ENCODE measurements at places on chromosomes 3 and 15.
A peak's percentile ranks its signal among the peaks of the same experiment; 100 is the strongest.

DNA sequence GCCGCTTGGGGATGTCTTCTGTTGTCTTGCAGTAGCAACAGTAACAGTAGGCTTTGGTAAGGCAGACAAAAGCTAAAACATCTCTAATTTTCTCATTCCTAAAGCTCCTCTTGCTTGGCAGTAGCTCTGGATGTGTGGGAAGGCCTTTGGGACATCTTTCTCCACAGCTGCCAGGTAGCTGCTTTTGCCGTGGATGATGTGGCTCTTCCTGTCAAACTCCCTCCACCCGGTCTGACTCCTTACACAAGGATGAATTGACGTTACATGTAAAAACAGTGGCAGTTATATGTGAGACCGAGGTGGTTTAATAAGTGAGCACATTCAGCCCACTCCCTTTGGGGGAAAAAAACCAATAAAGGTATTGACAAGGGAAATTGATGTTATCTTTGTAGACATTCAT, 309.1 kb downstream of the TUSC7 start:
- DNase-seq: no peak

- peak; percentile 59 for DNase-seq
Observed at GRCh38 chr3:131847966-131848510, 186.8 kb downstream of the CPNE4 start.

GRCh38 chr3:37097776-37098175, 76.6 kb downstream of the LRRFIP2 start:
- no peak for DNase-seq

DNA sequence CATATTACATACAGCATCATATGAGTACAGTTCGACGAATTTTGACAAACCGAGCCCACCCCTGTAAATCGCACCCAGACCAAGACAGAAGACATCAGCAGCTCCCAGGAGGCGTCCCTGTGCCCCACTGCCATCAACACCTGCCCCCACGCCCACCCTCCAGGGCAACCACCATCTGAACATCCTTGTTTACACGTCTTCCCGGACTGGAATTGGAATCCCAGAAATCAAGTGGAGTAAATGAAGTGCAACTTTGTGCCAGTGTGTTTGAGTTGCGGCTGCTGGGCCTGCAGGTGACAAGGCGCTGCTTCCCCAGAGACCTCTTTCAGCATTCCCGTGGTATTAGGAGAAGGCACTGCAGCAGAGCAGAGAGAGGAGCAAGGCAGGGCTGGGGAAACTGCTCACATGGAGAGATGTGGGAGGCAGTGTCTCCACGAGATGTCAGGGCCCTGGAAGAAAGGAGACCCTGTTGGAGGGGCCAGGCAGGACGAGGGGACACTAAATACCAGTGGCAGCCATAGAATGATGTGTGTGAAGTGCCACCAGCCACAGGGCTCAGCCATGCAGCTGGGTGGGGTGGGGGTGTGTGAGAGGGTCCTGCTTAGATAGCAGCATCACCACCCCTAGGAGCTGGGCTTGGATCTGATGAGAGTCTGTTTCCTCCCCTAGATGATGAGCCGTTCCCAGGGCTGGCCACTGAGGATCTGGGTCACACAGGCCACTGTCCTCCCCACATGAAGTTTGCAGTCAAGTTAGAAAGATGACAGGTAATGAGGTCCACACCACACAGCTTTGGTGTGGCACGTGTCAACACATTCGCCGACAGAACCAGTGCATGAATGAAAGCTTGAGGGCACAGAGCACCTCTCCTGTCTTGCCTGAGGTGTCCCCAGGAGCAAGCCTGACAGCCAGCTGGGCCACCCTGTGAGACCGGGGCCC, 33.4 kb upstream of the PCSK6 start:
- DNase-seq: no peak

- peak; percentile 34 for DNase-seq
Observed at GRCh38 chr3:171323938-171324536, 136.2 kb downstream of the TNIK start.

- DNase-seq: no peak
Observed at GRCh38 chr3:24540821-24541220, 46.2 kb upstream of the THRB start.

DNA sequence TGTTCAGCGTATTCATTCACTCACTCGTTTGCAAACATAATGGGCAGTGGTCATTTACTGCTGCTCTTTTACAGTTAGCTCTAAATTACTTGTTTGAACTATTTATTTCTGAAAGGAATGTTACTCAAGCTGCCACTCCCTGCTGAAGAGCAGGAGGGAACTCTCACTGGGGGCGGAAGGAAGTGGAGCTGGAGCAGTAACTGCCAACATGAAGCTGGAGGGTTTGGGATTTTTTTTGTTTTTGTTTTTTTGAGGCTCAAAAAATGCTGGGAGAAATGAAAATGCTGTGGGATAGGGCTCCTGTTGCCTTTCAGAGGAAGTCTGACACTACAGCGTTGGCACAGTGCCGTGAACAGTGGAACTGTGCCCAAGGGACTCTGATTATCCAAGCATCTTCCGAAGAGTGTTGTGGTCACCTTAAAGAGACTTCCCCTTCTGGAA, 44.1 kb downstream of the SENP2 start:
- peak; percentile 4 for DNase-seq

GRCh38 chr15:82986442-82986780, 401 bp downstream of the RAMAC start:
- peak; percentile 16 for DNase-seq

- DNase-seq: no peak
Observed at GRCh38 chr3:62361261-62361660, 12.1 kb downstream of the FEZF2 start.

DNA sequence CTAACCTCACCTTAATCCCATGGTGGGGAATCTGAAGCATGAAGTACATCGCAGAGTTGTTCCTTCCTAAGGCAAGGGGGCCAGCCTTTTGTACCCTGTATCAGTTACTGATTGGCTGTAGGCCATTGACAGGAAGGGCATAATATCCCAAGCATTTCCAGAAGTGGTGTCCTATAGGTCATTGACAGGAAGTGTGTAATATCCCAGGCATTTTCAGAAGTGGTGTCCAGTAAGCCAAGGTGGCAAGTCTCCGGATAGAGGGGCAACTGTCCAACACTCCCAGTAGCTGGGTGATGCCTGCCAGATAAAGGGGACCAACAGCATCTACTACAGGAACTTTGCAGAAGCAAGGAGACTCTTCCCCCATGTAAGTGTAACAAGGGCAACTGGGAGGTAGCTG, 52.1 kb upstream of the MYRIP start:
- DNase-seq: no peak

- no peak for DNase-seq
Observed at GRCh38 chr15:52427804-52428203, 100.9 kb downstream of the MYO5A start.

DNA sequence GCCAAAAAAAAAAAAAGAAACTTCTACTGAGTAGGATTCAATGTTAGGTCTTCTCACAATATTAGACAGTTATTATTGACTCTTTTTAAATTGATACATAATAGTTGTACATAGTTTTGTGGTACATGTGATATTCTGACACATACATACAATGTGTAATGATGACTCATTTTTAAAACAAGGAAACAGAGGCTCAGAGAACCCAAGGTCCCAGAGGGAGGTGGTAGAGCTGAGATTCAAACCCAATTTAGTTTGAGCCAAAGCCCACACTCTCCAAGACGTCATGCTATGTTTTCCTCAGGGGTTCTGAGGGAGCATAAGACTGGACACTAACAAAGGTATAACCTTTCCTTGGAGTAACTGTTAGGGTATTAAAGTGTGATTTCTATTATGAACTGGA, 40.6 kb downstream of the MYO5C start:
- peak; percentile 48 for DNase-seq

- DNase-seq: no peak
Observed at GRCh38 chr3:190193210-190193609, 72.5 kb upstream of the P3H2 start.

DNA sequence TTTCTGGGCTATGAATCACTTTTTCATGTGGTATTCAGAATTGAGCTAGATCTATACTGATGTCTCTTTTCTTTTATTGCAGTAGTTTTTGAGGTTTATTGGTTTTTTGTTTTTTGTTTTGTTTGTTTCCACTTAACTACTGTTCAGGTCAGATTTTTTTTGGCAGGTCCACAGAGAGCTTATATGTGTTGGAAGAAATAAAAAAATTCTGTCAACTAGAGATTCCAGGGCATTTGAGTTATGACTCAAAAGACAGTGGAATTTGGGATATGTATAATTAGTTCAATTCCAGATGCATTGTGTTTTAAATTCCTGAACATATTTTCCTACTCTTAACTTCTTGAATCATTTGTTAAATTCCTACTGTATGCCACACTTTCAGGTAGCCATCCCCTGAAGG, 727.2 kb downstream of the SI start:
- no peak for DNase-seq

DNA sequence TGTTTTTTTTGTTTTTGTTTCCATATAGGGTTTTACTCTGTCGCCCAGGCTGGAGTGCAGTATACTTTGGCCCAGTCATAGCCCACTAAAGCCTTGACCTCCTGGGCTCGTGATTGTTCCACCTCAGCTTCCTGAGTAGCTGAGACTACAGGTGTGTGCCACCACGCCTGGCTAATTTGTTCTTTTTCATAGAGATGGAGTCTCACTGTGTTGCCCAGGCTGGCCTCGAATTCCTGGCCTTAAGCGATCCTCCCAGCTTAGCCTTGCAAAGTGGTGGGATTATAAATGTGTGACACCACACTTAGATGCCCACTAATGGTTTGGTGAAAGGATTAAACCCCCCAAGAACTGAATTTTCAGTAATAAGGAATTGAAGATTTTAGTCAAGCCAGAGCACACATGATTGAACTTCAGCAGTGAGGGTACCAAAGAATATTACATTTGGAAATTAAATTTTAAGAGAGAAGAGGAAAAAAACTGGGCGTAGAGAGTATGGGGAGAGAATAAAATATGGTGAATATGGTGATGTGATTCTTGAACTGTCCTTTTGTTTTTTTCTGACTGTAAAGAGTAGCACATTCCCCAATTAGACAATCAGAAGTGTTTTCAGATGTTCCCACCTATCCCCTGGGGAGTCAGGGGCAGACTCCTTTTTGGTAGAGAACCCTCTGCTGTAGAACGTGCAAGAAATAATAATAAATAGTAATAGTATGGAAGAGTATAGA, 208.1 kb downstream of the PTPRG start:
- DNase-seq: no peak

DNA sequence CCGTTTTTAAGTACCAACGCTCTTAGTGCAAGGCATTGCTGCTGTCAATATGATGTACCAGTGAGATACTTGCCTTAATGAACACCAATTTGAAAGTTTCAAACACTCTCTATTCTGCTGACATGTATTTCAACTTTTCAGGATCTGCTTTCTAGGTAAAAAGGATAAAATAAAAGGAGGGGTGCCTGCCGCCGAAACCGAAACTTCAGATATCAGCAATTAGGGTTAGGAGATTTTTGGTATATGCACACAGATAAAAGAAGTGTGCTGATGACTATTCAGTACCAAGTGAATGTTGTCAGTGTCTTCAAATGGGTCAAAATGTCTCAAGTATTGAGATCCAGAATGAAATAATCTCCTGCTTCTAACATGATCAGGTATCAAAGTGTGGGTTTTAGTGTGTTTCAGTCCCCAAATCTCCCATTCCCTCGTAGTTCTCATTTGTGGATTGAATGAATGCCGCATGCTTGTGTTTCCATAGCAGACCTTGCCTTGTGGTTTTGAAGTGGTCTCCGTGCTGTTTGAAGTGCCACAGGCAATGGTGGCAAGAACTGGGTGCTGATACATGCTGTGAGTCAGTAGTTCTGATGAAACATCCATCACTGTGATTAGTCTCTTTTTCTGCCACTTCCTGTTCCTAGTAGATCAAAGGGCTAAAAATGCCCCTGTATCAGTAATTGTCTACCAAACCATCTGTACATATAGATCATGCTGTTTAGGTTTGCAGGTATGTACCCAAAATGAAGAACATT, 22.5 kb downstream of the CHST14 start:
- DNase-seq: peak; percentile 34

GRCh38 chr15:46293550-46293949, 658.7 kb downstream of the SQOR start:
- DNase-seq: no peak

DNA sequence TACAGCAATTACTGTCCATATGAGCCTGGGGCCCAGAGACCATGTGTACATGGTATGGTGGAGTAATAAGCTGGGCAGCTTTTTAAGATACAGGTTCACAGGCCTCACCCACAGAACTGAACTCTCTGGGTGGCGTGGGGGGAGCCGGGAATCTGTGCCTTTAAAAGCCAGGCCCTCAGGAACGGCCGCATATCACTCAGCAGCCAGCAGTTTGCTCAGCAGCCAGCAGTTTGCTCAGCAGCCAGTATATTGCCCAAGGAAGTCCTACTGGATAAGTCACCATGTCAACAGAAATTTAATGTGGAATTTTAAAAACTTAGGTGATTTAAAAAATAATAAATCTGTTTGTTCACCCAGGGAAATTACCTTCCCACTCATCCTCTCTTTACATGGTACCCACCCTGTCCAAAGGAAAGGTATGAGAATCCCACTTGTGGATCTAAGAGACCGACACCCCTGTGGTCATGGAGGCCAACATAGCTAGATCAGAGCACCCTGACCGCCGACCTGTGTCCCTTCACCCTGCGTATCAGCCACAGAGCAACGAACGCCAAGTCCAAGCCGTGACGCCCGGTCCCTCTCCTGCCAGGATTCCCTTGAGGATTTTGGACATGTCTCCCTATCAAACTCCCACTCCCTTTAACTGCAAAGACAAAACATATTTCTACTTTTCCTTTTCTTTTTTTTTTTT, 95.7 kb upstream of the CHRM5 start:
- no peak for DNase-seq

GRCh38 chr3:122824465-122825381, 29.9 kb downstream of the SLC49A4 start:
- DNase-seq: peak; percentile 69

- no peak for DNase-seq
Observed at GRCh38 chr3:127790882-127791183, 31.5 kb downstream of the MGLL start.

- DNase-seq: no peak
Observed at GRCh38 chr15:38622304-38622703, 57.7 kb upstream of the RASGRP1 start.

DNA sequence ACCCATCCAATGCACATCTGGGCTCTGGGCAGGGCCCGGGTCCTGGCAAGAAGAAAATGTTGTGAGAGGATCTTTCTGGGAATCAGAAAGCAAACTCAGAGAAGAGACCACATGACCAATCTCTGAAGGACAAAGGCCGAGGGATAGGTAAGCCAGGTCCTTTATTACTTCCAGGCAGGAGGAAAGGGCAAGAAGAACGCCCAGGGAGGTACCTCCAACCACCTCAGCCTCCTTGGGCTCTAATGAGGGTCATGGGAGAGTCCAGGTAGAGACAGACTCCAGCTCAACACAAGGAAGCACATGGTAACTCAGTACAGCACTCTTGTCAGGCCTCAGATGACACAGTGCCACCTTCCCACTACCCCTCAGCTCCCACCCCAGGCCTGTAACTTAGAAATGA, 26.0 kb downstream of the ZNF445 start:
- DNase-seq: no peak

GRCh38 chr3:42569593-42570142, 12.1 kb downstream of the SEC22C start:
- no peak for DNase-seq

DNA sequence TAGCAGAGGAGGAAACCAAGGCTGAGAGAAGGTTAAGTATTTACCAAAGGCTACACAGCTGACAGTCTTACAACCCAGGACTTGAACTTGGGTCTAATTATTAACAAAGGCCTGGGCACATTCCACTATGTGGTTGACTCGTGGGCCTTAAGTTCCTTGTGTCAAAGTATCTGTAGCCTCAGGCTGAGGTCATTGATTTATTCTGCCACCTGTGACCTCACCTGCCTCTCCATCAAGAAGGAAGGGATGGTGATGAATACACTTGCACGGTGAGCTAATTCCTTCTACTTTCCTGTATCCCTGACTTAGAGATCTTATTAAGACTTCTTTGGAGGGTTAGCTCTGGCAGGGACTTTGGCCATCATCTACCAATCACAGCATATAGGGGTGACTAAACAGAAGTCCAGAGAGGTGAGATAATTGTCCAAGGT, 19.9 kb upstream of the LRRC58 start:
- DNase-seq: no peak

Measured in inflammatory macrophage treated with lipopolysaccharide for 1 hour (primary cell).